ENCODE measurements at places on chromosomes 1 and 21.

GRCh38 chr1:224542783-224543440 lies 73.2 kb upstream of the CNIH3 start:
- no peaks in the 10 kb centered on the region for H3K36me3 ChIP-seq
- H3K4me3 ChIP-seq, result no peak overlapping the region
- no peak for DNase-seq
- no peaks in the 10 kb centered on the region for H3K4me1 ChIP-seq

DNA sequence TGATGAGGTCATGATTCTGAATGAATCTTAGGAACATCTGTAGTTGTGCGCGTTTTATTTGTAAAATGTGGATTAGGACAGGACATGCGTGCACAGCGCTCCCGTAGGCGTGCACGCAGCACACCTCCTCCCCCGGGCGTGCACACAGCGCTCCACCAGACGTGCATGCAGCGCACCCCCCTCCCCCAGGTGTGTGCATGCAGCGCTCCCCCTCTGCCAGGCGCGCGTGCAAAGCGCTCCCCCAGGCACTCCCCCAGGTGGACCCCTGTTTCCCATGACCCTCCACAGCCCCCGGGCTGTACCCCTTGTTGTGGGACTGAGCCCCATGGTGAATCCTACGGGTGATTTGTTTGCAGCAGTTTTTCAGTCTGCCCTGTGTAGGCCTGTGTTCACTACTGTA lies 61.6 kb downstream of the S100B start:
- no peaks in the 10 kb centered on the region for H3K27me3 ChIP-seq
- H3K4me1 ChIP-seq, result no peaks in the 10 kb centered on the region
- H3K4me3 ChIP-seq, result no peak overlapping the region
- H3K27ac ChIP-seq, result no peak overlapping the region

DNA sequence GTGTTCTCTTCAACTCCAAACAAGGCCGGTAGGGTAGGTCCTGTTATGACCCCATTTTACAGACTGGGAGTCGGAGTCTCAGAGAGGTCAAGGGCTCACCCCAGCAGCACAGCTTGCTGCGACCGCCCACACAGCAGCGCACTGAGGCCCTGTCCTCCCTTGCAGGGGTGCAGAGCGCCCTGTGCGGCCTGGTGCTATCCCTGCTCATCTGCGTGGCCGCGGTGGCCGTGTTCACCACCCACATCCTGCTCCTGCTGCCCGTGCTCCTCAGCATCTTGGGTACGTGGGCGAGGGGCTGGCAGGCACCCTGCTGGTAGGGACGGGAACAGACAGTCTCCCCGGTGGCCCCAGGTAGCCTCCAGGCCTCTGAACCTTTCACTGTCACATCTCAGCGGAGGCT lies 55.9 kb downstream of the DISP3 start:
- H3K27ac ChIP-seq, result no peak overlapping the region
- no peak overlapping the region for H3K4me3 ChIP-seq
- H3K36me3 ChIP-seq, result no peaks in the 10 kb centered on the region
- no peaks in the 10 kb centered on the region for H3K27me3 ChIP-seq
- no peak for DNase-seq
- 0 out of 2 replicates have a peak, but pooled peaks cover 1% of the 10 kb centered on the region for H3K4me1 ChIP-seq

- H3K36me3 ChIP-seq, result no peaks in the 10 kb centered on the region
- no peak overlapping the region for H3K4me3 ChIP-seq
- H3K27ac ChIP-seq, result no peak overlapping the region
- no peak for DNase-seq
- peaks cover 2% of the 10 kb centered on the region for H3K27me3 ChIP-seq
- peaks cover 2% of the 10 kb centered on the region for H3K4me1 ChIP-seq
These were observed 45.8 kb downstream of the SIM2 start for GRCh38 chr21:36744560-36745231.

DNA sequence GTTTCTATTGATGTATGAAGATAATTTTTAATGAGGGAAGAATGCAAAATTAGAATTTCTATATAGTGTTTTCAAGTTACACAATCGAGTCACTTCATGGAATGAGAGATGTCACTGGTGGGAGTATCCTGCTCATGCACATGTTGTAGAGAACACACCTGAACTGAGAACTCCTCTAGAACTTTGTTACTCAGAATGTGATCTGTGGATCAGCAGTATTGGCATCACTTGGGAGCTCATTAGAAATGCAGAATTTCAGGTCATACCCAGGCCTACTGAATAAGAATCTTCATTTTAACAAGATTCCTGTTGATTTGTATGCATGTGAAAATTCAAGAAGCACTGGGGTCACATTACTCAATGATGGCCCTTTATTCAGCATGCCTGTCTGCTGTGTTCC lies 28.8 kb downstream of the ZNF326 start:
- no peaks in the 10 kb centered on the region for H3K27me3 ChIP-seq
- H3K36me3 ChIP-seq, result peaks cover 3% of the 10 kb centered on the region
- no peak overlapping the region for H3K4me3 ChIP-seq
- DNase-seq, result no peak
- no peaks in the 10 kb centered on the region for H3K4me1 ChIP-seq

- no peaks in the 10 kb centered on the region for H3K36me3 ChIP-seq
- no peaks in the 10 kb centered on the region for H3K27me3 ChIP-seq
- H3K27ac ChIP-seq, result no peak overlapping the region
- H3K4me1 ChIP-seq, result no peaks in the 10 kb centered on the region
- no peak overlapping the region for H3K4me3 ChIP-seq
These were observed 516.6 kb upstream of the RGS18 start for GRCh38 chr1:191641420-191642260.

DNA sequence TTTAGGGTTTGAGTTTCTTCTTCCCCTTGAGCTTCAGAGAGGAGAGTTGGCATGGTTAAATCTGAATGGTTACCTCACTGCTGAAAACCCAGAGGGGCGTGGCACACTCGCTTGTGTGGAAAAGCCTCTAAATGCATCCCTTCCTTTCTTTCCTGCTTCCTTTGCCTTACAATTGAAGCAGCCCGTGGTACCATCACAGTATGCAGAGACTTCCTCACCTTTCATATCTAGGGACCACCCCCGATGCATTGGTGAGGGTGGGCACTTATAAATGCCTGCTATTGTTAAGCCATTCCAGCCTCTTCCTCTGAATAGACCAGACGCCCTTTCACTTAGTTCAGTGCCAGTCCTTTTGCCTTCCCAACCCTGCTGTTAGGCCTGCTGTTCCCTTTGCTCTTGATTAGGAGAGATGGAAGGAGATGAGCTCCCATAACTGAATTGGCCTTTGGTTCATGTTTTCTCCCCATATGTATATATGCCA lies 21.9 kb upstream of the LAX1 start:
- no peaks in the 10 kb centered on the region for H3K27me3 ChIP-seq
- H3K4me1 ChIP-seq, result peaks cover 6% of the 10 kb centered on the region
- H3K36me3 ChIP-seq, result no peaks in the 10 kb centered on the region
- H3K4me3 ChIP-seq, result no peak overlapping the region

DNA sequence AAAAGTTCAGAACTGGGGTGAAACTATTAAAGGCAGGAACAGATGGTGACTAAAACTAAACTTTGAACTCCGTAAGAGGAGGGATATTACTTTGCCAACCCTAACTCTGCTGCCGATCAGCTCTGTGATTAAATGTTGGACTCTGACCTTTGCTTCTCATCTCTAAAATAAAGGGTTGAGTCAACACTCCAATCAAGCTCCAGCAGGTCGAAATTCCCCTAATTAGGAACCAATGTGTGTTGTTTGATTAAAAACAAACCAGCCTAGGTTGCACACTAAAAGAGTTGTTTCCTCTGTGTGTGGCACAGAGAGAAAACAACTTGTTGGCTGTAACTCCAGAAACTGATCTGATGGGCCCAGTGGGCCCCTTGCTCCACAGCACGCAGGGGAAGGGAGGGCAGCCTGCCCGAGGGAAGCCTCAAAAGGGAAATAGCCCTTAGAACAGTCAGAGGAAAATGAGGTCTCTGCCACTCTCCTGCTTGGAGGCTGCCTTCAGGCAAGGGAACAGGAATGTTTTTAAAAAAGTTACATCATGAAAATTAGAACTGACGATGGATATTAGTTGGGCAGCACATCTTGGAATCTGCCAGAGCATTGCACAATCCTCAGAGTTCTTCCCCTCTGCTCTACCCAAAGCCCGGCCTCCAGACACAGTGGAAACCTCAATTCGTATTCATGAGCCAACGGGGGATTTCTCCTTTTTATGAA lies 69.3 kb downstream of the KCTD3 start:
- H3K36me3 ChIP-seq, result no peaks in the 10 kb centered on the region
- H3K4me3 ChIP-seq, result no peak overlapping the region
- no peak for DNase-seq
- H3K4me1 ChIP-seq, result peaks cover 1% of the 10 kb centered on the region
- no peaks in the 10 kb centered on the region for H3K27me3 ChIP-seq

GRCh38 chr1:13865851-13866250 lies 165.9 kb downstream of the PRDM2 start:
- no peaks in the 10 kb centered on the region for H3K4me1 ChIP-seq
- no peak for DNase-seq
- no peaks in the 10 kb centered on the region for H3K27me3 ChIP-seq
- no peak overlapping the region for H3K4me3 ChIP-seq

DNA sequence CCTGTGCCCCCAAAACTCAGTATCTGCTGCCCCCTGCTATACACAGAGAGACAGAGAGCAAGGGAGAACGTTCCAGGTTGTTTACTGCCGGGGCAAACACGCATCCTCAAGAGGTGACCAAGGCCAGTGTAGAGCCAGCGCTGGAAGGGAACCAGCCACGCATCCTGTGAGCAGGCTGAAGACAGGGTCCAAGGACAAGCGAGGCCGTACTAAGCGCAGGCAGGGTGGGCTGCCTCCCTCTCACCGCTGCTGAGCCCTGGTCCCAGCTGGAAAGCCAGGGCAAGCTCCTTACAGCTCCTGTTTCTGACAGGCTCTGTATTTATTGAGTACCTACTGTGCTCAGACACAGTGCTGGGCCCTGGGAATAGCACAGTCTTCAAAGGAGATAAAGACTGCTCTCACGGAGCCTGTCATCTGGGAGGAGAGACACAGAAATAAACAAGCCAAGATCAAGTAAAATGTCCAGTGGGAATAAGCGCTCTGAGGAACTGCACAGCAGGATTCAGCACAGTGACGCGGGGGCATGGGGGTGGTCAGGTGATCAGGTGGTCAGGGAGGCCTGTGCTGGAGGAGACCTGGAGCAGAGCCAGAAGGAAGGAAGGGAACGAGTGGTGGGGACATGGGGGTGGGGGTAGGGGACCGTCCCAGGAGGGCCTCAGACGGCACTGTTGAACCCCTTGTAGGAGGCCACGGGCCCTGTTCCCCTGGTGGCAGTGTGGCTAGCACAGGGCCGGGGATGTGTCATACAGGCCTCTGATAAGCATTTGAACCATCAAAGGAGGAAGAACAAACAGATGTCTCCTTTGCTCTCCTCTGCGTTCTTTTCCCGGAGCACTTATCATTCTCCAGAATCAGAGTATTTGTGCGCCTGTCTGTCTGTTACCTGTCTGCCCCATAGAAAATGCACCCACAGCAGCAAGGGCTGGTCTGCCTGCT lies 37.8 kb upstream of the EFHD2 start:
- H3K27ac ChIP-seq, result no peak overlapping the region
- H3K36me3 ChIP-seq, result no peaks in the 10 kb centered on the region
- DNase-seq, result no peak

DNA sequence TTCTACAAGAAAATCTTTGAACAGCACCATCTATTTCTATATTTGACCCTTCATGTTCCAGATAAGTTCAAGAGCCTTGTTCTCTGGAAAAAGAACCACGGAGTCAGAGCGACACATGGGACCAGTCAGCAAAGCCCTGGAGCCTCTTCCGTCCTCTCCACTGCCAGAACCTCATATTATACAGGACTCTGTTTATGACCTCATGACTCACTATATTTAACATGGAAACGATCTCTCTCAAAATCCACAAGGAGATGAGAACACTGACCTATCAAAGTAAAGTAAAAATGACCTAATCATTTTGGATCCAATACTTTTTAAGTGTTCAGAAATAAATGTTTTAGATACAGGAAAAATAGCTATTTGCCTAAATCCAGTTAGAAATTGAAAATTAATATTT lies 124.6 kb upstream of the KRTAP19-8 start:
- no peak overlapping the region for H3K4me3 ChIP-seq
- no peak overlapping the region for H3K27ac ChIP-seq
- no peaks in the 10 kb centered on the region for H3K4me1 ChIP-seq
- no peak for DNase-seq

Measured in iPS DF 6.9 (cell line).